SK-N-SH (cell line): ENCODE measurements at places on chromosomes 7 and 10. TPM values are rescaled to one million over a fixed set of nuclear protein-coding genes. Genes with fewer than 3 reads are reported as not detected.

Gene SYCE1
- not detected in 2 replicates for polyA plus RNA-seq

DNA sequence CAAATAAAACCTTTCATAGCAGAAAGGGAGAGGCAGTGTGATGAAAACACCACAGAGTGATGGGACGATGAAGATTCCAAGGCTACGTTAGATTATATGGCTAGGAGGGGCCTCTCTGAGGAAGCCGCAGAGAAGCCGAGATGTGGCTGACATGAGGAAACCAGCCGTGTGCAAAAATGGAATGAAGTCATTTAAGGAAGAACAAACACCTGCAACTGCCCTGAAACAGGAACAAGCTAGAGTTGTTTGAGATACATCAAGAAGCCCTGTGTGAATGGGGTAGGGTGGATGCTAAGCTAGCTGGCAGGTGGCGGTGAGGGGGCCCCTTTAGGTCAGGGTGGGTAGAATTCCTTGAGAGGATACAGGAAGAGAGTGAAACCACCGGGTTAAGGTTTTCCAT lies 129.5 kb downstream of the KLF6 start:
- DNase-seq = no peak

Gene OR13A1
- polyA plus RNA-seq = not detected in 2 replicates

DNA sequence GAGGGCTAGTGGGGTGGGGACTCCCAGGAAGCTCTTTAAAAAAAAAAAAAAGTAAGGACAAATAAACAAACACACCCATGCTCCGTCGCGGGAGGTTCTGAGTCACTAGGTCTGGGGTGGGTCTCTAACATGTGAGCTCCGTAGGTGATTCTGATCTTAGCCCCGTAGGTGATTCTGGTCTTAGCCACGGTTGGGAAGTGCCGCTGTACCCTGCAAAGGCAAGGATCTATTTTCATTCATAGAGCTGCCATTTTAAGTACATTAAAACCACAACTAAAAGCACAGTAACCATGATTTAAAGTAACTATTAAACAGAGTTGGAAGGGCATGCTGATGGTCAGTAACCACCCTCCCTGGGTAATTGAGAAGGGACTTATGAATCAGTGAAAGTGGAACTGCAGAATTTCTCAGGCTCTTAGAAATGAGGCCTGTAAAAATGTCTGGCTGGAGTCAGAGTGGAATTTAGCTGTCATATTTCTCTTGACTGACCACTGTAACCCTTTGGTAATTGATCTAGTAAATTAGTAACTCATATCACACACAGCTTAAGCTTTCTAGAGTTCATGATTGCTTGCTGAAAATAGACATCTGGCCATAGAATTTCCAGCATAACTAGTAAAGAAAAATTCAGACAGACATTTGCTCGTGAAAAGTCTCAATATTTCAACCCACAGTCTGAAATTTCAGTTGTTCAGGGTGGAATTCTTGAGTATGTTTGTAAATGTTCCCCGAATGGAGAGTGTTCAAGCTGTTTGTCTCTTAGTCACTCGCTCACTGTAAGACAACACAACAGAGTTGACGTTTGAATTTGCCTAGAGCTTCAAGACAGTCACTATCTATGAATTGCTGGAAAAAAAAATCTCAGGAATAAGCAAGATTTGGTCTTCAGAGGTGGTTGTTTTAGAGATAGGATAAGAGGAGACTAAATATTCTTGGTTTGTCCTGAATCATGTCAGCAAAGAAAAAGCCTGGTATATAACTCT lies 34.2 kb upstream of the TCF7L2 start:
- DNase-seq = no peak

Gene OPALIN
- not detected in 2 replicates for polyA plus RNA-seq

- no peak for DNase-seq
Observed at GRCh38 chr7:115232041-115232440, 310.1 kb downstream of the MDFIC start.

DNA sequence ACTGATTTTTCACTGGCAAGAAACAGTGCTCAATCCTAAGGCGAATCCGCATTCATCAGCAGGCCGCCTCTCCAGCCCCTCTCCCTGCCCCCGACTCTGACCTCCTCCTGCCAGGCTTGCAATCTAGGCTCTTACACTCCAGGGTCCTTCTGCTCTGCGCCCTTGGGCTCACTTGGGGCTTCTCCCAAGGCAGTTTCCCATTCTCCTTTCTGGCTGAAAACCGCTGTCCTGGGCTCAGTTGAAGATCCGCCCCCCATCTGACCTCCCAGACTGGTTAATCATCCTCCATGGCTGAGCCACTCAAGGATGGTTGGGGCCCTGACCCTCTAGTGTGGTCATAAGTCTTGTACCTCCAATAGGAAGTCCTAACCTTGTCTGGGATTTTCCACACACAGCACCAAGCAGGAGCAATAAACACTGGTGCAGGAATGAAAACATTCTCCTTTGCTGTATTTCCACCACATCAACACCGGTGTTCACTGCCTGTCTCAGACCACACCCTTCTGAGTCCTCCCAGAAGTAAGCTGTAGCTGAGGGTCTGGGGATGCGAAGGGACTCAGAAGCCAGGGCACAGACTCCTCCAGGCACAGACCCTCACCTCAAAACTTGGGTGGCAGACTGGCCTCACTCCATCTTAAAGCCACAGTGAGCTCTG lies 42.4 kb downstream of the TNS3 start:
- DNase-seq = no peak

DNA sequence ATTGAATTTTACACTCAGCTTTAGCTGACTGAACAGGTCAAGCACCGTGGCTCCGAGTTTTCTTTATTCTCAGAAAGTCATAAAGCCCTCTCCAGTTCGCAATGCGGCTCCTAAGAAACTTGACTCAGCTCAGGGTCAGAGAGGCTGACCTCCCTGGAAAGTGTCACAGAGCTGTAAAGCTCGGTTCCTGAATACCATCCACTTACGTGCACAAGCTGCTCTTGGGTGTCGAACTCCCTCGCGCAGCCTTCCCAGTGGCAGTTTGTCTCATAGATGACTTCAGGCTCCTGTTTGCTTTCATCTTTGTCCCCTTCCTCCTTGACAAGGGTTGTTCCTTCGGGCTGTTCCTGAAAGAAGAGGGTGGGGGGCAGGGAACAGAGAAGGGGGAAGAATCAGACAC lies 213.7 kb downstream of the GLI3 start:
- DNase-seq = no peak

- no peak for DNase-seq
Observed at GRCh38 chr10:51215951-51216834, 141.9 kb downstream of the PRKG1 start.

GRCh38 chr10:101291331-101292193 lies 62.3 kb upstream of the LBX1 start:
- DNase-seq = peak; percentile 94

DNA sequence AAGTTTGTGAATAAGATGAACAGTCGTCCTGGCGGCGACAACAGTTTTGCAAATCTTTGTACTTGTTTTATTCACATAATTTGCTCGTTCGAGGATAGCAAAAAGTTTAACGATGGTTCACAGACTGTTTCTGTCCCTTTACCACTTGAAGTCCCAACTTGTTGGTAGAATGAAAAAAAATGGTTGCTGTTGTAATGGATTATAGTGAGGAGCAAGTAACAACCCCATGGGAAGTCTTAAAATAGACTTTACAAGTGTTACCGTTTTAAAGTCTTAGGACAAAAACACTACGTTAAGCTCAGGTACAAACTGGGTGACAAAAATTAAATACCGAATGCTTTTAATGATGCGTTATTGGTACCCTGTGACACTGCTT lies 589 bp downstream of the LSM8 start:
- DNase-seq = peak; percentile 28

Gene AQP1
- polyA plus RNA-seq = 1.7 and 2.4 TPM in 2 replicates

- no peak for DNase-seq
Observed at GRCh38 chr10:82768040-82768439, 893.0 kb downstream of the NRG3 start.

DNA sequence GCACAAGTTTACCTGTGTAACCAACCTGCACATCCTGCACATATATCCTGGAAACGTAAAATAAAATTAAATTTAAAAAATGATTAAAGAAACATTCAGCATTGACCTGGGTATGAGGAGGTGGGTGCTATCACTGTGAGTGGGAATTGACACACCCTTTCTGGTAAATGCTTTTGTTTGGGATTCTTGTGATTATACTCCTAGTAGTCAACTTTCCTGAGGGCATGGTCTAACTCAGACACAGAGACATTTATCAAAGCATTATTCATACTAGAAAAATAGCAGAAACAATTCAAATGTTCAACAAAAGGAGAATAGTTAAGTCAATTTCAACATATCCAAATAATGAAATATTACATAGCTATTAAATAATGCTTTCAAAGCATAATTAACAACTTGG lies 44.2 kb downstream of the CNNM2 start:
- DNase-seq = no peak

Gene GRM3
- not detected in 2 replicates for polyA plus RNA-seq

GRCh38 chr7:116512520-116513188 lies 12.2 kb upstream of the CAV1 start:
- no peak for DNase-seq

GRCh38 chr7:156927571-156928405 lies 21.7 kb upstream of the NOM1 start:
- no peak for DNase-seq

DNA sequence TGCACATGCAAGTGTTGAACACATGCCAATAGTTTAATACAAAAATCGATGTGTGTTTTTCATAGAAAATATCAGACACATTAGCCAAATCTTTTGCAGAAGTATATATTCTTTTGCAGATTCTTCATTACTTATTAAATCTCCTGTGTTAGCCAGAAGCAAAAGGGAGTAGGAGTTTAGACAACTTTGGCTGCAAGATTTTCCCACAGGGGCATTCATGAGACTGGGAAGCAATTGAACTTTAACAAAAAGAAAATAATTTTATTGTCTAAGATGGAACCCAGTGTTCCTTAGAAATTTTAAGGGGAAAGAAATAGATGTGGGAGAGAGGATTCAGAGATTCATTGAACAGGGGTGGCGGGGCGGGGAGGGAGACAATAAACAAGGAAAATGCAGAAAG lies 1336.0 kb downstream of the GATA3 start:
- DNase-seq = no peak

DNA sequence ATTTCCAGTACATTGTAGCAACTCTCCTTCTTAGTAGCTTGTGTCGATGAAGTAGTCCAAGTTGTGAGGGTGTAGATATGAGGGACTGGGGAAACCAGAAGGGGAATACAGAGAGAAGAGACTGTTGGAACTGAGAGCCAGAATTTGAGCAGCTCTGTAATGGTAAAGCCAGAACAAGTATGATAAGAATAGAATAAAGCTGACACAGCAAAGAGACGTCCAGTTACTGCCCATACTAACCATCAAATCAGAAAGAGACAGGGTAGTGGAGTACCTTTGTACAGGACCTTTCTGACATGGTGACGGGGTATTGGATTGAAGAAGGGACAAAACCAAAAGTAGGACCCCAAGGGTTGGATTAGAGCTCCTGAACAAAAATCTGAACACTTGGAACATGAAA lies 206.0 kb downstream of the SEMA3E start:
- no peak for DNase-seq

Gene TMEM229A
- 0.35 and 0.88 TPM in 2 replicates for polyA plus RNA-seq

DNA sequence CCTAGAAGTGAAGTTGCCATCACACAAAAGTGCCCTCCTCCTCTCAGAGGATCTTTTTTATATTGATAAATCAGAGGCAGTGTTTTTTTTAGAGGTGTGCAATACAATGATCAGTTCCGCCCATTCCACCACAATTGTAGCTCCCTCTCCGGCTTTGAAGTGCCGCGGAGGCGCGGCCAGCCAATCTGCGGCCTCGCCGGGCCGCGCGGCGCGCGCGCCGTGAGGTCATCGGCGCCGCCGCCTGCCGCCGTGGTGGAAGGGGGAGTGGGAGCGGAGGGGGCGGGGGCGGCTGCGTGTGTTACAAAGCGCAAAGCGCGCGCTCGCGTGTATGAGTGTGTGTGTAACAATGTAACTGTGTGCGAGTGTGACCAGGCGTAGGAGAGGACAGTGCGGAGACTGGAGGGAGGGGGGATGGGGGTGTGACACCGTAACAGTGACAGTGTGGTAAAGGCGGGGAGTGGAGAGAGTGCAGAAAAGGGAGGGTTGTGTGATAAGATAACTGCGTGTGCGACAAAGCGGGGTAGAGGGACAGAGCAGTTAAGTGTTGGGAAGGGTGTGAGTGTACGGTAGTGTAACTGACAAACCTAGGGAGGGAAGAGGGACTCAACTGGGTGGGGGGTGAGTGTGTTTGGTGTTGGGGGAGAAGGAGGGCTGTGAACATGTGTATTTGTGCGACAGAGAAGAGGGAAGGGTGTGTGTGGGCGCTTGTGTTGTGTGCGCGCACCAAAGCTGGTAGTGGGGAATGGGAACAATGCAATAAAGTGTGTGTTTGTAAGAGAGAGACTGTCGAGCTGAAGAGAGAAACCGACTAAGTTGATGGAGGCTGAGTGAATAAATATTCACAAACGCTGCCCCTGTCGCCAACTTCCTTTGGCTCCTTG lies at the start of gene SP8:
TSS of gene SP8 (minus strand) at position 108 of the 881 bp plus-strand sequence. CDS start at position 20, 88 bp downstream.
- peak; percentile 91 for DNase-seq

- DNase-seq = no peak
Observed at GRCh38 chr7:78222001-78222751, 423.6 kb downstream of the PHTF2 start.

DNA sequence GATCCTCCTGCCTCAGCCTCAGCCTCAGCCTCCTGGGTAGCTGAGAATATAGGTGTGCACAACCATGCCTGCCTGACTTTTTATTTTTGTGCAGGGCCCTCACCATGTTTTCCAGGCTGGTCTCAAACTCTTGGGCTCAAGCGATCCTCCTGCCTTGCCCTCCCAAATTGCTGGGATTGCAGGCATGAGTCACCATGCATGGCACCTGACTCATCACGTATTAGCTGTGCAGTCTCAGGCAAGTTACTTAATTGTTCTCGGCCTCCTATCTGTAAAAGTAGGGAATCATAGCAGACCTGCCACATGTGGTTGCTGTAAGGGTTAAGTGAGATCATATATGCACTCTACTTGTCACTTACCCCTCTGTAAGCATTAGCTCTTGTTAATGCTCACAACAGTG lies 117.2 kb downstream of the ANLN start:
- DNase-seq = no peak

Gene CPXM2
- not detected in 2 replicates for polyA plus RNA-seq

Gene IQUB
- polyA plus RNA-seq = 0.10 and 0.11 TPM in 2 replicates

Gene RSPH10B2
- 0.02 and 0.10 TPM in 2 replicates for polyA plus RNA-seq

GRCh38 chr10:91617072-91617609 lies 15.7 kb downstream of the PPP1R3C start:
- DNase-seq = no peak

Gene AKR1C3
- polyA plus RNA-seq = 0.28 and 0.70 TPM in 2 replicates

GRCh38 chr10:29169021-29169420 lies 119.8 kb upstream of the LYZL1 start:
- no peak for DNase-seq
